LHCN-M2 (cell line): ENCODE measurements at places on chromosomes 1 and 21. TPM values are rescaled to one million over a fixed set of nuclear protein-coding genes. Genes with fewer than 3 reads are reported as not detected.
A peak's percentile ranks its signal among the peaks of the same experiment; 100 is the strongest.

DNA sequence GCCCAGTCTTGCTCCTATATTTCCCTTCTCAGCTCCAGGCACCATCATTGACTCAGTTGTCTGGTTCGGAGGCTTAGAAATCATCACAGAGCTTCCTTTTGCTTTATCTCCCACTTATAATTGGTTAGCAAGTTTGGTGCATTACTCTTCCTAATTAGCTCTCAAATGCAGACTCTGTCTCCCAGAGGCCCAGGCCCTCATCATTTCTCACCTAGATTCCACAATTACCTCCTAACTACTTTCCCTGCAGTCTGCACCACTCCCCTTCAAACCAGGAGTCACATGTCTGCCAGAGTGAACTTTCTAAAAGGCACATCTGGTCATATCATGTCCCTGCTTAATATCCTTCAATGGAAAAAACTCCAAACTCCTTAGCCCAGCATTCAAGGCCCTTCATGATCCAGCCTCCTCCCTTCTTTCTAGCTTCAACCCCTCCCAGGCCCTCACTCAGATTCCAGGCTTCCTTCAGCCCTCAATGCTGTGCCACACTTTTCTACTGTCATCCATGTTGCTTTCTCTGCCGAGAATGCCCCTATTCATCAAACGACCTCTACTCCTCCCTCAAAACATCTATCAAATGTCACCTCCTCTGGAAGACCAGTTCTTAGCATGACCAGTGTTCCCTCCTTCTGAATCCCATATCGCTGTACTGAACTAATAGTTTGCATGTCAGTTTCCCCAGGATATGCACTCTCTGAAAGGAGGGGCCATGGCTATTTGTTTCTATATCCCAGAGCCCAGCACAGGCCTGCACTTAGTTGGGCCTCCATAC, 30.7 kb downstream of the SYT2 start:
- no peak for DNase-seq

- DNase-seq: no peak
Observed at GRCh38 chr1:41848216-41848952, 70.3 kb downstream of the HIVEP3 start.

GRCh38 chr21:46604975-46605766, at the start of gene S100B:
Gene S100B (minus strand): TSS chr21:46605082. CDS start chr21:46602415, 2,667 bp downstream.
- DNase-seq: no peak

GRCh38 chr1:71660411-71660810, 579.6 kb upstream of the ZRANB2 start:
- peak; percentile 83 for DNase-seq

Gene CKS1B
- 164 and 175 TPM in 2 replicates for total RNA-seq

DNA sequence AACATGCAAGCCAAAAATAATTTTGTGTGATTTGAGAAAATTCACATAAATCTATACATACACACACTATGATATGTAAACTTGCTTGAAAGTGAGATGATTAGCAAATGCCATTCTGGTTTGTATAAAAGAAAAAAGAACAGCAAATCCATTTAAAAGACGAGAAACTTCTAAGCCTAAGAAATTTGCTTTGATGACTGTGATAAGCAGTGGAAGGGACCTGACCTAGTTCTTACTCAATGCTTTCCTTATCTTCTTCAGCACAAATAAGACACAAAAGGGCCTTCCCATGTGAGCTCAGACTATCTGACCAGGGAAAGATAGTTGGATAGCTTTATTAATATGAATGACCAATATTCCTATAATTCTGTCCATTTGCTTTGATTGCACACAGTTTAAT, 25.3 kb upstream of the NMNAT2 start:
- no peak for DNase-seq

GRCh38 chr1:226700861-226701260, 38.2 kb downstream of the ITPKB start:
- no peak for DNase-seq

Gene PRAMEF7
- not detected in 2 replicates for total RNA-seq

DNA sequence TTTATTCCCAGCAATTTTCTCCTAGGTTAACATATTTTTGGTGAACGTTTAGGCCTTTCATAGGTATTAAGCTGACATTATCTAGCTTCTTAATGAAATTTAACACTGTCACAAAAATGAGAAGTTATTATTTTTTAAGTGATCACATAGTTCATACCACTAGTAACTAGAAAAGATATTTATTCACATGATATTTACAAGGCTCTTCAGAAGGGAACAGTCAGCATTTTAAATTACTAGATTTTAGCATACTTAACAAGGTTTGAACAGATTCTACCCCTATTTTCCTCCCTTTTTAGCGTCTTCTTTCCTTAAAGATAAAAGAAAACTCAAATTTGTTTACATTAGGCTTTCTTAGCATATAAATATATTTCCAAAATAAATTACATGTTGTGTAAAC, 65.5 kb upstream of the B3GALT2 start:
- DNase-seq: no peak

- peak; percentile 72 for DNase-seq
Observed at GRCh38 chr1:224626042-224626441, 9.9 kb downstream of the CNIH3 start.

- no peak for DNase-seq
Observed at GRCh38 chr1:108584428-108584856, 24.5 kb downstream of the EEIG2 start.

DNA sequence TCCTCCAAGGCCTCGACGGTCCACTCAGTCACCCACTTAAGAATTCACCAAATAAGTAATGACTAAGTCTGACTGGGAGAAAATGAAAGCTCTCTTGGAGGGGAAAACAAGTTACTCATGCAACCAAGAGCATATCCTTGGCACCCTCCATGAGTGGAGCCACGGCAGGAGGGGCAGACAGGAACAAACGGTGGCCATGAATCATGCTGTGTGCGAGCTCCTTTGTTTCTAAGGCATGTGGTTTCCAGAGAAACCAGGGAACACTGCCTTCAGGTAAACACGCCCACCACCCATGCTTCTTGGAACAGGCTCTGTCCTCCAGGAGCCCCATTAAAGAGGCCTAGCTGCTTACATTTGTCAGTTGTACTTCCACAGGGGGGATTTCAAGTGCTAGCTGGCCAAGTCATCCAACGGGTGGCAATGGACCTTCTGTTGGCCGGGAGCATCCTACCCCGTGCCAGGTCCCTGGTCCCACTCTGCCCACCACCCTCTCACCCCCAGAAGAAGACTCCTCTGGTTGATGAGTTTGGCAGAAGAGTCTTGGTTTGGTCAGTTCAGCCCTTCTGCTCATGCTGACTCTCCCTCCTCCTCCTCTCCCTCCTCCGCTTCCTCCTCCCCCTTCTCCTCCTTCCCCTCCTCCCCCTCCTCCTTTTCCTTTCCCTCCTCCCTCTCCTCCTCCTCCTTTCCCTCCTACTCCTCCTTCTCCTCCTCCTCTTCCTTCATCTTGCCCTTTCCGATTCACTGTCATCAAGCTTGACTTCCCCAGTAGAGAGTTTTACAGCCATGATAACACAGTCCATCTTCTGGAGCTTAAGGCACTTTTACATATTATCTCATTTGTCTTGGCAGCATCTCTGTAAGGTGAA, 107.6 kb downstream of the CCDC185 start:
- peak; percentile 61 for DNase-seq

DNA sequence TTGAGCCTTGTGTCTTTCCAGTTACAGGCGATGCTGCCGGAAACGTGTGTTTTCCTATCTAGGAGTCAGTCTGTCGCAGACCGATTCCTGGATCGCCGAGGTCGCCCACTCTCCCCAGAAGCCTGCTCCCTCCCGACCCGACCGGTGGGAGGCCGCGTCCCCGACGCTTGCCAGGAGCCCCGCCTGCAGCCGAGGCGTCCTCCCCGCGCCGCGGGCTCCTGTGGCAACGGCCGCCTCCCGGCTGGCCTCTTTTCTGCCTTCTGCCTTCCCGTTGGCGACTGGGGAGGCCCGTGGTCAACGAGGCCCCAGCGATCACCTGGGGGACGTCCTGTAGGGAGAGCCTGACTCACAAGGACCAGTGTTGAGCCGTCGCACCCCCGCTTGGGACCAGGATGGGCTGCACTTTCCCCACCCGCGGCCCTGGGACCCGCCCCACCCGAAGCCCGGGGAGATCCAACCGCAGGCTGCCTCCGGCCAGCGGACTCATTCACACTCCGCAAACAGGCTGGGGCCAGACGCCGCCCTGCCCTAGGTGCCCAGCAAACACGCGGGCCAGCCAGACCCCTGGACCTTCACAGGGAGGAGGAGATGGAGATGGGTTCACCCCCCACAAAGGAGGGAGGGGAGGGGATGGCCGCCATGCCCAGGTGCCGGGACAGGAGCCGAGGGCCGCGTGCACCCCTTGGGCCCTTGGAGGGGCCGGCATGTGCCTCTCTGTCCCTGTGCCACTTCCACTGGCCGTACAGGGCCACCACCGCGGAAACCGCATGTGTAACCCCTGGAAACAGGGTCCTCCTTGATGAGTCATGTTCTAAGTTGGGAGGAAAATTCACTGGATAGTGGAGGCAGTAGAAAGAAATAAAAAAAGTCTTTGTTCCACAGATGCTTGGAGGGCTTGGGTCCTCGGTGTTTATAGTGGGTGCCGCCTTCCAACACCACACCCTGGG, 7.2 kb upstream of the COL6A1 start:
- DNase-seq: peak; percentile 80

GRCh38 chr1:22318279-22318981, 133.2 kb upstream of the ZBTB40 start:
- DNase-seq: no peak

Gene RAD54L
- total RNA-seq: 14.7 and 16.6 TPM in 2 replicates

DNA sequence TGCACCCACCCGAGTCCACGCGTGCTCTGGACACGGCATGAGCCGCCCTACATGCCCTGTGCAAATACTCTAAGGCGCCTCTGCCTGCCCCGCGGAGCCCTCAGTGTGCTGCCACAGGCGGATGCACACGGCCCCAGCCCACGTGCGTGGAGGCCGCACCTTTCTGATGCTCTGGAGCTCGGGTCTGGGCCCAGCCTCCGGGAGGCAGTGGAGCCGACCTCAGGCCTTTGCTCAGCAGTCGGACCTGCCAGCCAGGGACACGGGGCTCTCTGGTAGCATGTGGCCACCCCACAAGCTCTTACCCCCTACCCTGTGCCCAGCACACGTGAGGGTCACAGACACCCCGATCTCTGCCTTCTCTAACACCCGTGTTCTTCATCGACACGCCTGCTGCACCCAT, 2.1 kb downstream of the TMEM240 start:
- DNase-seq: no peak

Gene LRRC38
- total RNA-seq: not detected in 2 replicates

GRCh38 chr1:11948822-11949458, 14.4 kb downstream of the PLOD1 start:
- no peak for DNase-seq

Gene KLF17
- total RNA-seq: 0.11 and 0.19 TPM in 2 replicates

DNA sequence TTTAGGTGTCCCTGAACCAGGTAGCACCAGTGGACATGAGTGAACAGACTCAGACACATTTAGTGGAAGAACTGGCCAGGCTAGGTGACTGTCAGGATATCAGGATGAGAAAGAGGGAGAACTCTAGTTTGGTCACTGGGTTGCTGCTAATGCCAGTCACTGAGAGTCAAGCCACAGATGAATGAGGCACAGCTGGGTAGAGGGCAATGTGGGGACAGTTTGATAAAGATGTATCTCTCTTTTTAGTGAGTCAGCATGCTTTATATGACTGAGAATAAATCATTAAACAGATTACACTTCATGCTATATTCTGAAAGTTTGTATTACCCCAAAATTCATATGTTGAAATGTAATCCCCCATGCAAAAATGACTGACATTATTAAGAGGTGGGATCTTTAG, 87.1 kb downstream of the SELENOF start:
- peak; percentile 21 for DNase-seq

GRCh38 chr1:67345556-67345955, 37.9 kb downstream of the IL12RB2 start:
- DNase-seq: no peak

DNA sequence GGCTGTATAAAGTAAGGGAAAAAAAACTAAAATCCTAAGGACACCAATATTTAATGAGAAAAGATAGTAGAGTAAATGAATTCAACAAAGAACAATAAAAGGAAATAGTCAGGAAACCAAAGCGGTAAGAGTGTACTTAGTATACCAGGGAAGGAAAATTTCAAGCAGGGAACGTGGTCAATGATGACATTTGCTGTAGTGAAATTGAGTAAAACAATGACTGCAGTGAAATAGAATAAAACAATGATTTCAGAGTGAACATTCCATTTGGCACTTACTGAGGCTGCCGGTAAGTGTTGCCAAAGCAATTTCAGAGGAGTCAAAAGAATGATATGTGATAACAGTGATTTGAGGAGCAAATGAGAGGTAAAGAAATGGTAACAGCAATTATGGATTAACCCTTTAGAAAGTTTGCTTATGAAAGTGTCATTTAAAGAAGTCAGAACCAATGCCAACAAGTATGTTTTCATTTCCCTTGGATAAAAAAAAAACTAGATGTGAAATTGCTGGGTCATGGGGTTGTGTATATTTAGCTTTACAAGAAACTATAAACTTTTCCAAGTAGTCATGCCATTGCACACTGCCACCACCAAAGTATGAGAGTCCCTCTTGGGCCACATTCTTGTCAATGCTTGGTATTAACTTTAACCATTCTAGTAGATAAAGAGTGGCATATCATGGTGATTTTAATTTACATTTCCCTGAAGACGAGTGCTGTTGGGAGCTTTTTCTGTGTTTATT, 50.5 kb downstream of the VCAM1 start:
- no peak for DNase-seq

DNA sequence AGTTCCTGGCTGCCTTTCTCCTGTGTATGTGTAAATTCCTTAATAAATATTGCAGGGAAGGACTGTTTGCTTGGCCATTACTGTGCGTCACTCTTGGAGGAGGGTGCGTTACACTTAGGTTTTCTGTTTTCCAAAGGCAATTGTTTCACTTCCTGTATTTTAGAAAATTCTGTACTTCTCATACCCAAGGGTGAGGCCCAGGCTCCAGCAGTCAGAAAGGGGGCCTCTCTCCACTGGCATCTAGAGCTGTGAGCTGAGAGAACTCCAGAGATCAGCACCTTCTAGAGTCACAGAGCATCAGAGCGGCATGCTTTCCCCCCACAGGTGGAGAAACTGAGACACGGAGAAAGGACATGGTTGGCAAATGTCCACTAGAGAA, 27.0 kb upstream of the ZFP69B start:
- no peak for DNase-seq

DNA sequence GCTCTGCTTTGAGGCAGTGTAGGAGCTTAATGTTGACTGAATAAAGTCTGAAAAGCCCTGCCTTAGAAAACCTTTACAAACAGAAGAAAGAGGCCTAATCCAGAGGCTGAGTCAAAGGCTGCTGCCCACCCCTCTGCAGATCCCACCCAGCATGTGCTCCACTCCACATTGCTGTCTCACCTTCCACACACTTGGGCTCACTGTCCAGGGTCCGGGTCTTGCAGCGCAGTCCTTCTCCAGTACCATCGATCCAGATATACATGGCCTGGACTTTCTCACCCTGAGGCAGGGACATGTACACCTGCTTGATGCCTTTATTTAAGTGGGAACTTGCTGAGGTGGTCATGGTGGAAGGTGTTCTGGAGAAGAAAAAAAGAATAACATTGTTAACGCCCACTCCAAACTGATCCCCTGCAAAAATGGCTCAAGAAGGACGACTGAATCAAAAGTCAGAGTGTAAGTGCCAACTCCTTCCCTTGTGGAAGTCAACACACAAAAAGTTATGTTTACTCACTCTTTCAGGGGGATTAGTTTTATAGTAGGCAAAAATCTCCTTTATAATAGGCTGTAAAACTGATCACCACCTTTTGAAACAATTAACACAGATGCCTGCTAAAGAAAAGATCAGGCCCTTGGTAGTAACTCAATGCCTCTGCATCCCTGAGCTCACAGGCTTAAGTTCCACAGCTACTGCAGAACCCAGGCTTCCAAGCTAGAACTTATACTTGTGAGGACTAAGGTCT, 3.0 kb downstream of the GLUL start:
- DNase-seq: no peak

Gene YY1AP1
- 31.0 and 35.4 TPM in 2 replicates for total RNA-seq
